Progenitor cell of endocrine pancreas (in vitro differentiated cells): ENCODE measurements at places on chromosomes 12 and 14.

GRCh38 chr12:95116773-95117172 is 43.4 kb upstream of the NR2C1 start:
- no peak for DNase-seq

GRCh38 chr12:11500188-11500860 is 105.0 kb upstream of the PRB2 start:
- DNase-seq, result peak; percentile 100

DNA sequence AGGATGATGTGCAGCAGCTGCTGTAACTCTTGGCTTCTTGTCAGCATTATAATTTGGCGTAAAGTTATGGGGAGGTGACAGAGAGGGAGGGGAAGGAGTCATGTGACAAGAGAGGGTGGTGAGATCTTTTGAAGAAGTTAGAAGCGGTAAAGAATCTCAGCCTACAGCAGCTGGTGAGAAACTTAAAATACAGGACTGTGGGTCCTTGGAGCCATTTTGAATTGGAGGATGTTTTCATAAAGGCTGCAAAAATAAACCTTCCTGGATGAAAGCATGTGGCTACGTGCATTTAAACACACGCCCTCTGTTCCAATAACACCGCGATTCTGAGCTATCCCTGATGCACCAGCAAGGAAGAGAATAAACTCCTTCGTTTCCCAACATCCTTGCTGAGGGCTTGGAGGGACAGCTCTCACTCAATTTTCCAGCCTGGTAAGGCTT is 133.7 kb downstream of the TMEM30B start:
- no peak for DNase-seq

DNA sequence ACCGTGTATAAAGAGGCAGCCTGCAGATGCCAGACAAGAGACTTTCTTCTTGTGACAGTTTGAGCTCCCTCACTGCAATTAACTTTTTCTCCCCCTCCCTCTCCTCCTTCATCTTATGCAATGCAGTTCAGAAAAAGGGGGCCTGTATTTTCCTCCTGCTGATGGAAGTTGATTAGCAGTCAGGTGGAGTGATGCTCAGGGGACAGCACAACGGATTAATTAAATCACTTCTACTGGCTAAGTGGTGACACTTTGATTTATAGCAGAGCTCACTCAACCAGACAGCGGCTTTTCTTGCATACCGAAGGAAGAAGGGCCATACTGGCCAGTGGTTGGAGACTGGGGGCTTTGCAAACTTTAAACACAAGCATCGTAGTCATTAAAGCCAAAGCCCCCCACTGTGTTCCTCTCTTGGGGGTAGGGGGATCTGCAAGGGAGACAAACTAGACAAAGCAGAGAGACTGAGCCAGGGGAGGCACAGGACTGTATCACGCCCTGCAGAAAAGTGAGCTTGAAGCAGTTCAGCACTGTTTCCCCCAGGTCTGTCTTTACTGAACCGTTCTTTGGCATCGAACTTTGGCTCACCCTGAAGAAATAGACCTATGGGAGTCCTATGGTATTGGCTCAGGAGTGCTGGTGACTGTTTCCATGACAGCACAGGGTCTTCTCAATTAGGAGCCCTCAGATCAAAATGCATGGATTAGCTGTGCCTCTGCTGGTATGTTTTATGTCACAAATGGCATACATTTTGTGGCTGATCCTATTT is 47.7 kb downstream of the SPRING1 start:
- DNase-seq, result no peak

- DNase-seq, result no peak
Observed at GRCh38 chr14:75661499-75661814, 411 bp downstream of the TTLL5 start.

DNA sequence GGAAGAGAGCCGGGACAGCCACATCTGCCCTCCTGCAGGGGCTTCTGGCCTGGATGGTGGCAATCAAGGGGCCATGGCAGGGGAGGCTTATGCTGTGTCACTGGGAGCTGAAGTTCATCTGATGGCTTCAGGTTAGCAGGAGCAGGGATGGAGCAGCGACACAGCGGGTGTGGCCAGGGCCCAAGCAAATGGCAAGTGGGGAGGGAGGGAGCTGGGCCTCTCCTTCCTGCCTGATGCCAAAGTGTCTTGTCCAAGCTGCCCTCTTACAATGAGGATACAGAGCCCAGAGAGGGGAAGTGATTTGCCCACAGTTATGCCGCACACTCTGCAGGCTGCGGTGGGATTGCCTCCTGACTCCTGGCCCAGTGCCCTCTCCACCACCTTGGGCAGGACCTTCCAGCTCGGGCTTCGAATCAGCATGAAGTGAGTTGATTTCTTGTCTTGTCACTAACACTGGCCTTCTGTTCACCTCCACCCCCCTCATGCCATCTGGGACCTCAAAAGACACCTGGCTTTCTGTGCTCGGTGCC is 51.3 kb downstream of the IQSEC3 start:
- no peak for DNase-seq

DNA sequence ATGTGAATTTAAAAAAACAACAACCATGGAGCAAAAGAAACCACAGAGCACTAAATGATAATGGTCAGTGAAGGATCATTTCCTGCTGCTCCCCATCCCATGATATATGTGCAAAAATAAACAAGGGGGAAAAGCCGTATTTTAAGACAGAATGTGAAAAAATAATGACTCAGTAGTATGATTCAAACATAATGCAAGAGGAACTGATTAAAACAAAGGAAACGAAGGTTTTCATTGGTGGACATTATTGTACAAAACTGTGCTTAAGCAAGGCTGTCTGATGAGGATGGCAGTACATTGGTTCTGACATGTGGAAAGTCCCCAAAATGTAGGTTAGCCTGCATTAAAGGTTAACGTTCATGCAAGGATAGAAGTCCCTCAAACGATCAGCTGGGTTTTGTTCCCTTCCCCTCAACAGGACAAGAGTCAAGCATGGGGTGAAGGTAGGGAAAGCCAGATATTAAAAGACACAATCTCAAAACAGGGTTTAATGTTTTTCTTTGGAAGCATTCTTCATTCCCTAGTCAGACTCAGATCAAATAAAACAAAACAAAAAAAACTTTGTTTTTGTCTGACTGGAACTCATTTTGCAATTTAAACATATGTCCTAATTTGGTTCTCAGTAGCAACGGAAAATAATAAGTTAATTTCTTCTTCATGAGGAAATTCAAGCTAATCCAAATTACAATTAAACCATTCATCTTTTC is 26.3 kb upstream of the PTGDR start:
- no peak for DNase-seq

DNA sequence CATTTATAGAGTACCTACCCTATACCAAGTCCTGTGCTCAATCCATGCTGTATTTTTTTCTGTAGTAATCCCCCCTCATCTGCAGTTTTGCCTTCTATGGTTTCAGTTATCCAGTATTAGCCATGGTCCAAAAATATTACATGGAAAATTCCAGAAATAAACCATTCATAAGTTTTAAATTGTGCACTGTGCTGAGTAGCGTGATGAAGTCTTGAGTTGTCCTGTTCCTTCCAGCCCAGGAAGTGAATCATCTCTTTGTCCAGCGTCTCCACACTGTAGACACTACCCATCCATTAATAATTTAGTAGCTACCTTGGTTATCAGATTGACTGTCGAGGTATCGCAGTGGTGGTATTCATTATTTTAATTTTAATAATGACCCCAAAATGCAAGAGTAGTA is 54.2 kb downstream of the SUDS3 start:
- DNase-seq, result no peak

GRCh38 chr14:44316647-44317440 is 190.2 kb downstream of the FSCB start:
- DNase-seq, result no peak

DNA sequence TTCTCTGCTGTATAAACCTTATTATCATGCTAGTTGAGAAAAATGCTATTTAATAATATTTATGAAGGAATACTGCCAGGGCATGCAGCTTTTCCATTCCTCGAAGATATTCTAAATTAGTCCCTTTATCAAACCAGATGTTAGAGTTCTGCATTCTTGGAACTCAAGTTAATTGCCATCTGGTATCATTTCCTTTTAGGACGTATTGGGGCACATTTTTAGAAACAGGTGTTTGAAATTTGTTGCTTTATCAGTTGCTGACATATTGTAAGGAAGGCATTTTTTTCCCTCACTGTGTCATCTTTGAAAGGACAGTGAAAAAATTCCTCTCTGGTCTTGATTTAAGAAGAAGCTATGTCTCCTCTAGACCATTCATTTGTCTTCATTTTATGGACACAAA is 471.2 kb upstream of the PRICKLE1 start:
- no peak for DNase-seq

GRCh38 chr12:109910254-109910968 is 10.3 kb downstream of the TCHP start:
- no peak for DNase-seq

- no peak for DNase-seq
Observed at GRCh38 chr12:8813572-8814357, 8.7 kb upstream of the A2ML1 start.

DNA sequence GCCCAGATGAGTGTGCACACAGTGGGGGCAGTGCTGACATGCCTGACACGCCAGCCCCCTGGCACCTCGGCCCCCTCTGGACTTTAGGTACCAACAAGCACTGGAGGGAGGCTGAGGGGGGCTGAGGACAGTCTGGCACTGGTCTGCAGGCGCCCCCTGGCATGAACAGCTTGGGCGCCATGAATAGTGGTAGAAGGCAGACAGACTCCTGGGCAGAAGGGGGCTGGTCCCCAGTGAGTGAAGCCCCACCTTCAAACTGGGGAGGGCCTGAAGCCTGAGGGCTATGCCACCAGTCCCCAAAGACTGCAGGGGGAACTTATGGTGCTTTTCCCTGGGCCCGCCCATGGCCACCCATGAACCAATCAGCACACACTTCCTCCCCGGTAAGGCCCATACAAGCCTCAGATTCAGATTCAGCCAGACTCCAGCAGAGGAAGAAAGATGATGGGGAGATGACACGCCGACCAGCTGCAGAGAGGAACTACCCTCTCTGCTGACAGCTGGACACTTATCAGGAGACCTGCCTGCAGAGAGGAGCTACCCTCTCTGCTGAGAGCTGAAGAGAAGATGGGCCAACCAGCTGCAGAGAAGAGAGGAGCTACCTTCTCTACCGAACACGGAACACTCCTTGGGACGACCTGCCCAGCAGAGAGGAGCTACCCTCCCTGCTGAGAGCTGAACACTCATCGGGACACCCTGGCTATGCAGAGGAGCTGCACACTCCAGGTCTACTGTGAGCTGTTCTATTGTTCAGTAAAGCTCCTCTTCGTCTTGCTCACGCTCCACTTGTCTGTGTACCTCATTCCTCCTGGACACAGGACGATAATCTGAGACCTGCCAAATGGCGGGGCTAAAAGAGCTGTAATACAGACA is 324.5 kb downstream of the PCNX1 start:
- no peak for DNase-seq

- no peak for DNase-seq
Observed at GRCh38 chr14:104515811-104516780, 63.5 kb upstream of the C14orf180 start.

DNA sequence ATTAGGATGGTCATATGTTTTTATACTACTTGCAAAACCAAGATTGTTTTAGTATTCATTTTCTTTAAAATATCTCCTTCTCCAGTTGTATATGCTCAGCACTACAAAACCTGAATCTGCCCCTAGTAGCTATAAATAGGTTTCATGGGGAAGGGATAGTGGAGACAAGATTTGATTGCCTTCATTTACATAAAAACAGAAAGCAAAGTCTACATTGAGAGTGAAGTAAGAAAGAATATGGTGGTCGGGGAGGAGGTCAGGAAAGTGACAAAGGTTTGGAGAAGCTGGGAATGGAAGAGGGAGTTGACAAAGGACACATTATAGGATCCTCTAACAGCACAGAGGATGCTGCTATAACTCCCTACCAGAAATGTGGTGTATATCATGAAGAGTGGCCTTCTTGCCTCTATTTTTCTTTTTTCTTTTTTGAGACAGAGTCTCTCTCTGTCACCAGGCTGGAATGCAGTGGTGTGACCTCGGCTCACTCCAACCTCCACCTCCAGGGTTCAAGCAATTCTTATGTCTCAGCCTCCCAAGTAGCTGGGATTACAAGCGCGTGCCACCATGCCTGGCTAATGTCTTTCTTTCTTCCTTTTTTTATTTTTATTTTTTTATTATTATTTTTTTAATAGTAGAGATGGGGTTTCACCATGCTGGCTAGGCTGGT is 6.6 kb upstream of the LRP6 start:
- no peak for DNase-seq

DNA sequence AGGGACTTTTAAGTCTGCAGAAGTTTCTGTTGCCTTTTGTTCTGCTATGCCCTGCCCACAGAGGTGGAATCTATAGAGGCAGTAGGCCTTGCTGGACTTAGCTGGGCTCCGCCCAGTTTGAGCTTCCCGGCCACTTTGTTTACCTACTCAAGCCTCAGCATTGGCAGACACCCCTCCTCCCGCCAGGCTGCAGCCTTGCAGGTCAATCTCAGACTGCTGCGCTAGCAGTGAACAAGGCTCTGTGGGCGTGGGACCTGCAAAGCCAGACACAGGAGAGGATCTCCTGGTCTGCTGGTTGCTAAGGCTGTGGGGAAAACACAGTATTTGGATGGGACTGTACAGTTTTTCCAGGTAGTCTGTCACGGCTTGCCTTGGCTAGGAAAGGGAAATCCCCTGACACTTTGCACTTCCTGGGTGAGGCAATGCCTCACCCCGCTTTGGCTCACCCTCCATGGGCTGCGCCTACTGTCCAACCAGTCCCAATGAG is 43.7 kb downstream of the CCDC59 start:
- peak; percentile 48 for DNase-seq

DNA sequence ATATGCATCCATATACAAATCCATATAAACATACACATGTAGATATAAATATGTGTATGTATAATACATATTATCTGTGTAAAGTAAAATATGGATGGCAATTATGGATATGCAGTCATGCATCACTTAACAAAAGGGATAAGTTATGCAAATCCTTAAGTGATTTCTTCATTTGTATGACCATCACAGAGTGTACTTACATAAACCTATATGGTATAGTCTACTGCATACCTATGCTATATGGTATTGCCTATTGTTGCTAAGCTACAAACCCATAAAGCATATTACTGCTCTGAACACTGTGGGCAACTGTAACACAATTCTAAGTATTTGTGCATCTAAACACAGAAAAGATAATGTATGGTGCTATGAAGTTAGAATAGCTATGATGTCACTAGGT is 227.2 kb downstream of the SLC6A15 start:
- no peak for DNase-seq

DNA sequence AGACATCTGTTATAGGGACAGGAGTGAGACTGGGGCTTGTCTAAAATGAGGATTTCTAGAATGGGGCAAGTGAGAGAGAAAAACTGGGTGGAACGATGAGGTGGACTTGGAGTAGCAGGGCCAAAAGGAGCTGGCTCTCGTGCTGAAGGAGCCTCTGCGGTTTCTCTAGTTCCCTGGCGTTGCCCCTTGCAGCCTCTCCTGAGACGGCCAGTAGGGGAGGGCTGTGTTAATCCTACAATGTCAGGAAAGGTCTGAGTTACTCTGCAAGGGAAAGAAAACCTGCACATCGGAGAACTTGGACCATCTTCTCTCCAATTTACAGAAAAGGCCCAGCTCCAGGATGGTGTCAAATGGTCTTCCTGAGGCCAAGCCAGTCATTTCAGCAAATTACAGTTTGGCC is 963.8 kb upstream of the FLRT2 start:
- no peak for DNase-seq

- no peak for DNase-seq
Observed at GRCh38 chr14:104657101-104657524, 32.3 kb upstream of the INF2 start.
